ENCODE measurements at places on chromosomes 5 and 9.

- no peak for DNase-seq
These were observed 181.5 kb upstream of the RAI14 start for GRCh38 chr5:34474573-34475021.

- no peak for DNase-seq
These were observed 554.8 kb upstream of the SGCD start for GRCh38 chr5:155772009-155772662.

- DNase-seq, result no peak
These were observed 32.6 kb downstream of the HEXB start for GRCh38 chr5:74717596-74717995.

GRCh38 chr5:177468685-177469628 lies 4.5 kb downstream of the DBN1 start:
- DNase-seq, result no peak

GRCh38 chr9:8800196-8800595 lies 1000.6 kb upstream of the DMAC1 start:
- no peak for DNase-seq

GRCh38 chr5:157477814-157478494 lies 17.9 kb downstream of the NIPAL4 start:
- no peak for DNase-seq

- DNase-seq, result no peak
These were observed 17.1 kb downstream of the F2R start for GRCh38 chr5:76733049-76733417.

GRCh38 chr5:150611026-150611425 lies 29.4 kb upstream of the SYNPO start:
- DNase-seq, result no peak

DNA sequence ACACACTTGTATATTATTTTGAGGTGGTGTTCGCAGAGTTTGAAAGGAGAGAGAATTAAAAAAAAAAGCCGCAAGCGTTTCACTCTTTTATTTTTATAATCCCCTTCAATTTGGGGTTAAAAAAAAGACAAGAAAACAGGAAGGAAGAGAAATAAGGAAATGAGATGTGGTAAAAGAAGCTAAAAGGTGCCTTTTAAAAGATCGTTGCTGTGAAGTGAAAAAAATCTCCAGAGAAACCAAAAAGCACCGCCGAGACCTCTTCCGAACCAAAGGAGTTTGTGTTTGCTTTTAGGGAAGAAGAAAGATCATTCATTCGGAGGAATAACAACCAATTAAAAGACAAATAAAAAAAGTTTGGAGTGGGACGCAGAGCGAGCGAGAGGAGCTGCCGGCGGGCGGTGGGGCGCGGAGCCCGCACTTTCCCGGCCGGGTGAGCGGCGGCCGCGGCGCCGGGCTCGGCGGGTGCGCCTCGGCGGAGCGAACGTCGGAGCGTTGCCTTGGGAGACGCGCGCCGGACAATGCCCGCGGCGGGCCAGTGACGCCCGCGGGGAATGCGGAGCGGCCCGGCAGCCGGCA lies 355 bp downstream of the TLE4 start:
- no peak for DNase-seq
